ENCODE measurements at places on chromosomes 5 and 9.

DNA sequence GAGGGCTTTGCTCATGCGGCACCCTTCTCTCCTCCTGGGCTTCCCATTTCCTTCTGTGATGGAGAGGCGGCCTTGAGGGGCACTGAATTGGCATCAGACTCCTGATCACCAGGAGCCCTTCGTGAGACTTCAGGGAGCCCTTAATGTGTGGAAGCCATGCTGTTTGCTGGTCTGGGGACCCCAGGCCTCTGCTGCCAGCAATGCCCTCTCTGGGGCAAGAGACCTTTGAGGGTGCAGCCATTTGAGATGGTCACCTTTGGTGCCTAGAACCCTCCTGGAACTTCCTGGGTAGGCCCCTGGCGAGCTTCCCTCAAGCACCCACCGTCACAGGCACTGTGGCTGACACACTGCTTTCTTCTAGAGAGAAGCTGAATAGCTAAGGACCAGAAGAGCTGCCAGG is 338.7 kb upstream of the IRX4 start:
- no peaks in the 10 kb centered on the region for H3K27me3 ChIP-seq
- H3K36me3 ChIP-seq, result no peaks in the 10 kb centered on the region
- H3K4me3 ChIP-seq, result no peak overlapping the region
- DNase-seq, result no peak
- no peak overlapping the region for H3K27ac ChIP-seq
- H3K4me1 ChIP-seq, result no peaks in the 10 kb centered on the region

GRCh38 chr9:117120061-117120460 is 294.8 kb downstream of the ASTN2 start:
- H3K27ac ChIP-seq, result no peak overlapping the region
- DNase-seq, result no peak

DNA sequence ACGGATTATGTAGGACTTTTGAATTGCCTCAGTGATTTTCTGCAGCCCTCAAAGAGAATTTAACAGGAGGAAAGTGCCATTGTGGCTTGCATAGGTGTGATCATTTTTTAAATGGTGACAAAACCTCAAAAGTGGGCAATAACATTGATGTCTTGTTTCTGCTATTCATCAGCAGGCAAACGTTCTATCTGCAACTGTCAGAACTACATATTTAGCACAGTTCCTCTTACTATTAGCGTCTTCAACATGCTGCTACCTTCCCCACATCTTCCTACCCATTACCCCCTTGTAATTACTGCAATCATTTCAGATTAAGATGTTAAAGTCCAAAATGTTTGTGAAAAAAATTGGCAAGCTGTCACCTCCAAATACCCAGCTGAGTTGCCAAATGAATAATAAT is 254.6 kb downstream of the SMARCA2 start:
- peaks cover 3% of the 10 kb centered on the region for H3K4me1 ChIP-seq
- no peak overlapping the region for H3K27ac ChIP-seq
- no peak overlapping the region for H3K4me3 ChIP-seq
- DNase-seq, result no peak
- no peaks in the 10 kb centered on the region for H3K36me3 ChIP-seq
- H3K27me3 ChIP-seq, result peaks cover 2% of the 10 kb centered on the region

DNA sequence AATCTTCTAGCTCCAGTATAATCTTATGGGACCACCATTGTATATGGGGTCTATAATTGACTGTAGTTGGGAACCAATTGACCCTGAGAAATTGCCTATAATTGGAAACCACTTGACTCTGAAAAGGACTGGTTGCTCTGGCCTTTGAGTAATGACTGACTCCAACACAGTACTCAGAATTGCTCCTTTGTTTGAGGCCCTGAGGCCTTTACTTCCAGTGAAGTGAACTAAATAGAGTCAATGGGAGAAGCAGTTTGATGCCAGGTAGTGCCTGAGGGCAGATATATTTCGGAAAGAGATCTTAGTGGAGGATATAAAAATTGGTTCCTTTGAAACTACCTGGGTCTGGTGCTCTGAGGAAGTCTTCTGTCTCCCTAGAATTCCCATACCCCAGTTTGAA is 16.0 kb upstream of the TMEM171 start:
- H3K4me3 ChIP-seq, result no peak overlapping the region
- no peak overlapping the region for H3K27ac ChIP-seq
- no peaks in the 10 kb centered on the region for H3K36me3 ChIP-seq
- no peak for DNase-seq
- peaks cover 29% of the 10 kb centered on the region for H3K27me3 ChIP-seq
- no peaks in the 10 kb centered on the region for H3K4me1 ChIP-seq

DNA sequence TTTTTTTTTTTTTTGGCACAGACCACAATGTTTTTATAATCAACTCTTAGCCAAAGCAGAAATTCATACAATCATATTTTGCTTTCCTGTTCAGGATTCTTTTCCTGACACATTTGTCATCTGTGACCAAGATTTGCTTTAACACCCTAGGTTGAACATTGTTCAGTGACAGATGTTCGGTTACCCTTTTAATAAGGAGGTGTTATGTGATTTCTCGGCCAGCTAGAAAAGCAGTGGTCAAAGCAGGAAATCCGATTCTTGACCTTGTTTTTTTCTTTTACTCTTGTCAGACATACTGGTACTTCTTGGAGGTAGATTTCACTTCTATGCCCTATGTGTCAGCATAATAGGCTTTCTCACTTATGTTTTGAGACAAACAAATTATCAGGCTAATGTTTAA is 335.3 kb upstream of the ACTBL2 start:
- no peak overlapping the region for H3K4me3 ChIP-seq
- H3K27me3 ChIP-seq, result no peaks in the 10 kb centered on the region
- no peak for DNase-seq
- H3K27ac ChIP-seq, result no peak overlapping the region
- no peaks in the 10 kb centered on the region for H3K36me3 ChIP-seq

GRCh38 chr5:145396888-145397287 is 438.3 kb downstream of the PRELID2 start:
- H3K36me3 ChIP-seq, result no peaks in the 10 kb centered on the region
- no peak overlapping the region for H3K4me3 ChIP-seq
- H3K27me3 ChIP-seq, result no peaks in the 10 kb centered on the region
- no peak overlapping the region for H3K27ac ChIP-seq
- DNase-seq, result no peak
- no peaks in the 10 kb centered on the region for H3K4me1 ChIP-seq

DNA sequence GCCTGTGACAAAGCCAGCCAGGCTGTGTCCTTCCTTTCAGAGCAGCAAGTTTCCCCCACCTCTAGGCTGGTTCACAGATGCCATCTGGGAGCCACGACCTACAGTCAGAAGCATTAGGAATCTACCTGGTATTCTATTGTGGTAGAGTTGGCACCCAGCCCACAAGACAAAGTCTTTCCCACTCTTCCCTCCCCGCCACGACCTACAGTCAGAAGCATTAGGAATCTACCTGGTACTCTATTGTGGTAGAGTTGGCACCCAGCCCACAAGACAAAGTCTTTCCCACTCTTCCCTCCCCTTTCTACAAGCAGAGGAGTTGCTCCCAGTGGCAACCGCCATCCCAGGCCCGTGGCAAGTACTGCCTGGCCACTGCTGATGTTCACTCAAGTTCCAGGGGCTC is 157.8 kb upstream of the TNC start:
- H3K36me3 ChIP-seq, result no peaks in the 10 kb centered on the region
- no peak overlapping the region for H3K4me3 ChIP-seq
- H3K27ac ChIP-seq, result no peak overlapping the region
- H3K4me1 ChIP-seq, result no peaks in the 10 kb centered on the region
- peaks cover 8% of the 10 kb centered on the region for H3K27me3 ChIP-seq

- no peak overlapping the region for H3K27ac ChIP-seq
- peaks cover 66% of the 10 kb centered on the region for H3K4me1 ChIP-seq
- H3K27me3 ChIP-seq, result peaks cover 53% of the 10 kb centered on the region
- peak; percentile 41 for DNase-seq
Observed at GRCh38 chr9:99823681-99824377, 2.1 kb downstream of the NR4A3 start.

GRCh38 chr5:167104351-167104750 is 1187.1 kb upstream of the WWC1 start:
- H3K4me1 ChIP-seq, result no peaks in the 10 kb centered on the region
- no peak for DNase-seq
- no peaks in the 10 kb centered on the region for H3K27me3 ChIP-seq
- no peak overlapping the region for H3K4me3 ChIP-seq

- H3K4me1 ChIP-seq, result peaks cover 12% of the 10 kb centered on the region
- H3K36me3 ChIP-seq, result no peaks in the 10 kb centered on the region
- no peaks in the 10 kb centered on the region for H3K27me3 ChIP-seq
- DNase-seq, result no peak
Observed at GRCh38 chr5:33973271-33973670, 11.2 kb downstream of the SLC45A2 start.

- DNase-seq, result no peak
- peaks cover 48% of the 10 kb centered on the region for H3K4me1 ChIP-seq
- H3K27me3 ChIP-seq, result no peaks in the 10 kb centered on the region
- H3K4me3 ChIP-seq, result no peak overlapping the region
- H3K36me3 ChIP-seq, result no peaks in the 10 kb centered on the region
Observed at GRCh38 chr5:56321236-56321881, 88.2 kb upstream of the ANKRD55 start.

DNA sequence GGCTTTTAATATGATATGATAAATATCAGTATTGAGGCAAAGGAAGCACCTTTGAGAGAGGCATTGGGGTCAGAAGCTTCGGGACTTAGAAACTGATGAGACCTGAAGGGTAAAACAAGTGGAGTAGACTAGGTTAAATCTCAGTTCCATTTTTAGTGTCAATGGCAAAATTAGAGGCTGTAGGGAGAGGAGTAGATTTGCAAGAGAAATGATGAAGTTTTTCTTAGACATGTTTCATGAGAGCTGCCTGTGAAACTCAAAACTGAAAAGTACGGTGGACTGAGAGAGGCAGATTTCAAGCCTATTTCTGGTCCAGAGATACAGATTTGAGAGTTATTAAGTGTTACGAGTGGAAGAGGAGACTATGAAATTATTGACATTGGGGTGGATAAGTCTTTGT is 278.5 kb downstream of the TAF11L14 start:
- no peak overlapping the region for H3K27ac ChIP-seq
- no peak for DNase-seq
- no peaks in the 10 kb centered on the region for H3K4me1 ChIP-seq
- H3K27me3 ChIP-seq, result no peaks in the 10 kb centered on the region

GRCh38 chr9:119458068-119458467 is 88.8 kb upstream of the BRINP1 start:
- H3K36me3 ChIP-seq, result no peaks in the 10 kb centered on the region
- no peak overlapping the region for H3K27ac ChIP-seq
- no peak for DNase-seq

- peaks cover 3% of the 10 kb centered on the region for H3K27me3 ChIP-seq
- H3K4me3 ChIP-seq, result peak overlapping the region; percentile 71
- H3K27ac ChIP-seq, result no peak overlapping the region
- peaks cover 14% of the 10 kb centered on the region for H3K4me1 ChIP-seq
- no peaks in the 10 kb centered on the region for H3K36me3 ChIP-seq
- peak; percentile 30 for DNase-seq
Observed at GRCh38 chr5:175059687-175060211, 335.4 kb downstream of the MSX2 start.

GRCh38 chr5:76660360-76660759 is 37.2 kb upstream of the F2RL2 start:
- DNase-seq, result no peak
- no peak overlapping the region for H3K27ac ChIP-seq
- H3K4me3 ChIP-seq, result no peak overlapping the region
- H3K4me1 ChIP-seq, result peaks cover 2% of the 10 kb centered on the region

- no peaks in the 10 kb centered on the region for H3K36me3 ChIP-seq
- H3K4me1 ChIP-seq, result no peaks in the 10 kb centered on the region
- H3K27me3 ChIP-seq, result peaks cover 42% of the 10 kb centered on the region
- no peak overlapping the region for H3K4me3 ChIP-seq
Observed at GRCh38 chr9:109781086-109781485, 1.1 kb downstream of the PALM2AKAP2 start.

GRCh38 chr5:84281383-84281782 is 103.3 kb downstream of the EDIL3 start:
- no peak overlapping the region for H3K27ac ChIP-seq
- H3K36me3 ChIP-seq, result no peaks in the 10 kb centered on the region
- no peak for DNase-seq
- H3K4me3 ChIP-seq, result no peak overlapping the region
- no peaks in the 10 kb centered on the region for H3K4me1 ChIP-seq

- no peak overlapping the region for H3K4me3 ChIP-seq
- H3K36me3 ChIP-seq, result no peaks in the 10 kb centered on the region
- no peak overlapping the region for H3K27ac ChIP-seq
- DNase-seq, result no peak
- H3K4me1 ChIP-seq, result no peaks in the 10 kb centered on the region
- no peaks in the 10 kb centered on the region for H3K27me3 ChIP-seq
Observed at GRCh38 chr5:156154757-156155156, 172.2 kb upstream of the SGCD start.

DNA sequence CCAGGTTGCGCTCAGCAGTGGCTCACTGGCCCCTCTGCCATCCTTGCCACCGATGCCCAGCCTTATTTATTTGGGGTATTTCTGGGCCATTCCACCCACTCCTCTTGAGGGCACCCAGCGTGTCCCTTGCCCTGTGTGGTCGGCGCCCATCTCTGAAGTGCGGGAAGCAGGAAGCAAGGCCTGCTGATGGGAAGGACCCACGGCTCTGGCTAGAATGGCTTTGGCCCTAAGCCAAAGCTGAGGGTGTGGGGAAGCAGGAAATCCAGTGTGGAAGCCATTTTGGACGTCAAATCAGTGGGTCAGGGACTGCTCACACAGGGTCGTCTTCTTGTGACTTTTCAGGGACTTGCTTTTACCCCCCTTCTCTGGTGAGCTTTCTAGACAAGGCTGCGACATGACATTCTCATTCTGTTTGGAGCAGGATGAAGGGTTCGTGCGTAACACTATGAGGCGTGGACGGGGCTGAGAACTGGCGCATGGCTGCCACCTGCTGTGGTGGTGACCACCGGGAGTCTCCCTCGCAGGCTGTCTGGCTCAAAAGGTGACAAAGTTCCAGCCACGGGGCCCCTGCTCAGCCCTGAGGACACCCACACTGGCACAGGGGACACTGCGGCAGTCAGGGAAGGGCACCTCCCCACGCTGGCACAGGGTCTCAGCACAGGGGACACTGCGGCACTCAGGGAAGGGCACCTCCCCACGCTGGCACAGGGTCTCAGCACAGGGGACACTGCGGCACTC is 50.7 kb upstream of the NKD2 start:
- DNase-seq, result no peak
- peaks cover 27% of the 10 kb centered on the region for H3K27me3 ChIP-seq
- no peaks in the 10 kb centered on the region for H3K36me3 ChIP-seq
- H3K27ac ChIP-seq, result no peak overlapping the region
- H3K4me1 ChIP-seq, result peaks cover 47% of the 10 kb centered on the region

- H3K4me1 ChIP-seq, result no peaks in the 10 kb centered on the region
- no peaks in the 10 kb centered on the region for H3K36me3 ChIP-seq
- no peak overlapping the region for H3K4me3 ChIP-seq
- H3K27ac ChIP-seq, result no peak overlapping the region
- H3K27me3 ChIP-seq, result peaks cover 3% of the 10 kb centered on the region
Observed at GRCh38 chr9:26754509-26755164, 138.0 kb downstream of the CAAP1 start.

- H3K4me3 ChIP-seq, result no peak overlapping the region
- no peaks in the 10 kb centered on the region for H3K27me3 ChIP-seq
- H3K36me3 ChIP-seq, result peaks cover 20% of the 10 kb centered on the region
- H3K27ac ChIP-seq, result no peak overlapping the region
- DNase-seq, result no peak
Observed at GRCh38 chr5:94623011-94623410, 4.5 kb downstream of the SLF1 start.

Data from activated CD4-positive, alpha-beta memory T cell treated with anti-CD3 and anti-CD28 coated beads, Interleukin-2, amount 10 ng/mL, durations not matched to agents 7 days and 5 days (primary cell).